Left cardiac atrium (tissue), 4 donors: ENCODE measurements at places on chromosomes 7 and 10.

DNA sequence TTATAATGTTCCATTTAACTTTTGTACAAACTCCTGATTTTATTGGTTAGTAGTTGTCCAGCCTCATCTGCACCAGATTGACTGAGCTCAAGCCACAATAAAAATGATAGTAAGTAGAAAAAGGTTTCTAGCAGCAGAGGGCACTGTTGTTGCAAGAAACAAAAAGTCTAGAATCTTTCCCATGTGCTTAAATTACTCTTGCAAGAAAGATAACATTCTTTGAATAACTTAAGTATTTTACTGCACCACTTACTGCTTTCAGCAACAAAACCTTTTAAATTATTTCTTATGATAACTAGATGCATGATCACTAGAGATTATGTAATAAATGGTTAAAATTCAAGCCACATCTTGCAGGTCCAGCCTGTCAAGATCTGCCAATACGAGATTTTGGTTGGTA lies 27.0 kb downstream of the LMOD2 start:
- no peak for DNase-seq

- DNase-seq, result no peak
Observed at GRCh38 chr7:150778014-150778737, 22.0 kb downstream of the TMEM176B start.

- DNase-seq, result no peak
Observed at GRCh38 chr7:141875453-141875852, 34.2 kb upstream of the PRSS37 start.

DNA sequence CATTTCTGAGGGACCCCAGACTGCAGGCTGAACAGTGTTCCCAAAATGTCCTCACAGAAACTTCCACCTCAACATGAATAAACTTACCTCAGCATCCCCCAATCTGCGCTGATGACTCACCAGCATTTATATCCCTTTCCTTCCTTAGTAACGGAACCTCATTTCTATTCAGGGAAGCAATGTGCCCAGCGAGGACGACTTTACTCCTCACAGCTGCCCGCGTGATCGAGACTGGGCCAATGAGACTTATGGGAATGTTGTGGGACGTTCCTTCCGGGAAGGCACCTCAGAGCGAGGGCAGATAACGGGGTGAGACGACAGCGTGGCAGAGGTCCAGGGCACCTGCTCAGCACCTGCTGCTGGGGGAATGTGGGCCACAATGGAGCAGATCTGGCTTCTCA lies 73.1 kb upstream of the CAMK2B start:
- DNase-seq, result peak; percentile 78

DNA sequence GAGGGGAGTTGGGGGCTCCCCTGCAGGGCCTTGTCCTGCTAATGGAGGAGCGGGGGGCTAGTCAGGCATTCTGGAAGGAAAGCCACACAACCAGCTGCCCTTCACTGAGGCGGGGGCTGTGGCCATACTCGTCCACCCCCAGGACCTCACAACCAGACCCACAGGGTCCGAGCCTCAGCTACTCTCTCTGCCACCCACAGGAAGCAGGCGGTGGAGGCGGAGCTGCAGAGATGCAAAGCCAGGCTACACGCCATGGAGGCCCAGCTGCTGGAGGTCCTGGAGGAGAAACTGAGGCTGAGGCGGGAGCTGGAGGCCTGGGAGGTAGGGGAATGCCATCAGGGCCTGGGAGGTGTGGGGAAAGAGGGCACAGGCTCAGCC lies 3.1 kb downstream of the ABHD11 start:
- no peak for DNase-seq

- DNase-seq, result no peak
Observed at GRCh38 chr10:122495406-122496340, 34.3 kb downstream of the HTRA1 start.

DNA sequence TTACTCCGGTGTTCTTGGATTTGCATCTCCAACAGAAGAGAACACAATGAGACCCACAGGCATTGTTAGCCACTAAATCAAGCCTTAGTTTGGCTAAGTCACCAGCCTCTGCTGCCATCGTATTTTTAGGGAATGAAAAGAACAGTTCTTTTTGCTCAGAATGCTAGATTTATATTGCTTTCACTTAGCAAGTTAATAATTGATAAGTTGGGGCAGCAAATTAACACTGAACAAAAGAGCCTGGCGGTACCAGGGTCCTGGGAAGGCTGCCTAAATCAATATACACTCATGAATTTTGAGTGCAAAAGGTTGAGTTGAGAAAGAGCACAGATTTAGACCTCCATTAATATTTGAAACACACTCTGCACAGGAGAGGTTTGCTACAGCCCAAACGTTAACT lies 767.7 kb downstream of the TYW1 start:
- no peak for DNase-seq

GRCh38 chr10:69636626-69637605 lies 6.9 kb downstream of the FAM241B start:
- no peak for DNase-seq

DNA sequence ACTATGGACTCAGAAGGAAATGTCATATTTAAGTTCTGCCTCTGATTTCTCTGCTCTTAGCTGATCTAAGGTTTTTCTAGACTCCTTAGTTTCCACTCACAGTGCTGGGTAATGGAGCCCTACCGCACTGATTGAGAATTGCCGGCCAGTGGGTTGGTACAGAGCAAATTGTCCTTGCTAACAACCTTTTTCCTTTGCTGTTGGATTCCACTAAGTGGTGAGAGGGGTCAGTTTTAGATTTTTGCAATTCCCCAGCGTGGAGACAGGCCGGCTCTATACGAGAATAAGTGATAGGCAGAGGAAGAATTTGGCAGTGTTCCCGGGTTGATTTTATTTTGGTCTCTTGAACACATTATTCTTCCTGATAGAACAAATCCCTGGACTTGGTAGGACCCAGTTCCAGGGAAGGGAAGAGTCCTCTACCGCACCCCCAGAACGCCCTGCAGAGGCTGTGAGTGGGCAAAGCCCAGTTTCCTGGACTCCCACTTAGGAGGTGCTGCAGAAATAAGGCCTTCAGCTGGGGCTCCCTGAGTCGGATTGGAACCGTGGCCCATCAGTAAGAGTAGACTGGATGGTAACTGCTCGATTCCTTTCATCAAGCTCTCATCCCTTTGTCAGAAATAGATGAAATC lies 3.0 kb upstream of the NRP1 start:
- DNase-seq, result peak; percentile 22

DNA sequence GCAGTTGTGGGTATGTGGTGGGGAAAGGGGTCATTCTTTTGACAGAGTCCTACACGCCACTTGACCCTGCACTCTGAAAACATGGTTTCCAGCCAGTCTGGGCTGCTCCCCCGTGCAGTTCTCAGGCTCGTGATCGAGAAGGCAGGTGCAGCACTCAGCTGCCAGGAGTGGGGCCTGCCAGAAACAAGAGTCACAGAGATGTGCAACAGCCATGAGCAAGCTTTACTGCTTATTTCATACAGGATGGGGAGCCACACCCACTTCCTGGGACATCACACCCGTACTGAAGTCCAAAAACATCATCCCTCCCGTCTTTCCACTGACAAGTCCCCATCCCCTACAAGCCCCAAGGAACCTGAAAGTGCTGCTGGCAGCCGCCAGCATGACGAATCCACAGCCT lies 9.3 kb downstream of the ATG9B start:
- no peak for DNase-seq

- no peak for DNase-seq
Observed at GRCh38 chr10:129680661-129681344, 213.8 kb downstream of the MGMT start.

GRCh38 chr10:5987747-5988146 lies 10.4 kb upstream of the IL15RA start:
- DNase-seq, result no peak

DNA sequence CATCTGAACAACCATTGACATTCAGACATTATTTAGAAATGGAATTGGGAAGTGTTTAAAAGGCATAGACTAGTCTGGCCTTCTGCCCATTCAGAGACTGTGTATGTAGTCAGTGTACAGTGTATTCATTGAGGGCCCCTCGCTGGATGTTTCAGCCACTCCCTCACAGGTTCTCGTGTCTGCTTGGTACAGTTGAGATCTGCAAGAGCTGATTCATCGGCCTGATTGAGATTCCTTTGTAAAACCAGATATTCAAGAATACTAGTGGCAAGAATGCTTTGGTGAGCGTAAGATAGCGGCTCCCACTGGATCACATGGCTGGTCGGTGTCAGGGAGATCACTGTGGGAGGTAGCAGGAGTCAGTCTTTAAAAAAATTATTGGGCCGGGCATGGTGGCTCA lies 119.5 kb downstream of the TCF7L2 start:
- DNase-seq, result no peak

DNA sequence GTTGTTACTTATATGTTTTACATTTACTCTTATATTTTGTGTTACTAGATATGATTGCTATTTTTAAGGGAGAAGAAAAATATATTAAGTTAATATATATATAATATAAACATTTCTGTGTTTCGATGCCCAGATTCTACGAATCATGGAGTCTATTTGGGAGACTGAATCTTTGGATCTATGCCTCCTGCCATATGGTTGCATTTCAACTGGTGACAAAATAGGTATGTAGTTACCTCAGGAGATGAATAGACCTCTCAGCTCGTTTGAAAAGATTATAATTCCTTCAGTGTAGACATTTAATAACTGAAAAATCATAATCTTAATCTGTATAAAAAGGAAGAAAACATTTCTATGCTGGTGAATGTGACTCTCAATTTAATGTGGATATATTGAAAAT lies 16.9 kb downstream of the PIK3CG start:
- no peak for DNase-seq

- DNase-seq, result no peak
Observed at GRCh38 chr10:115706488-115707076, 566.4 kb downstream of the GFRA1 start.

GRCh38 chr7:56092789-56093531 lies at the start of gene PHKG1:
PHKG1 (minus strand) TSS chr7:56092952; CDS start chr7:56088941, 4,011 bp downstream.
- DNase-seq, result peak; percentile 83

GRCh38 chr10:93991114-93991513 lies 2.6 kb upstream of the PLCE1 start:
- no peak for DNase-seq

- DNase-seq, result peak; percentile 39
Observed at GRCh38 chr7:98168181-98168903, 42.9 kb upstream of the BHLHA15 start.

- DNase-seq, result no peak
Observed at GRCh38 chr10:167383-167782, 32.1 kb downstream of the ZMYND11 start.

DNA sequence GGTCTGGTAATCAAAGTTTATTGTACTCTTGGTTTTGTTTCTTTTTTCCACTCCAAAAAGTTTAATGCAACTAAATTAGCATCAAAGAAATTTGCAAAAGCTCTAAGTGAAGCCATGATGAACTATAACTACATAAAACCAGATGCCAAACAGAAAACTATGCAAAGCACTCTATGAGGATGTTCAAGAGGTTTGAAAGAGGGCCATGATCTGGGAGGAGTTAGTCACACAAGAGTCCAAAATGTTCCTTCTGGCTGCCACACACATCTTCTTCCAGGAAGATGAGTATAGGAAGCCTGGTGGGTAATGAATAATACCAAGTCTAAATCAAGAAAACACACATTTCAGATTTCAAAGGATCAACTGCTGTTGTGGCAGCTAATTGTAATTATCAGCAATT lies 28.4 kb downstream of the GLI3 start:
- DNase-seq, result no peak

DNA sequence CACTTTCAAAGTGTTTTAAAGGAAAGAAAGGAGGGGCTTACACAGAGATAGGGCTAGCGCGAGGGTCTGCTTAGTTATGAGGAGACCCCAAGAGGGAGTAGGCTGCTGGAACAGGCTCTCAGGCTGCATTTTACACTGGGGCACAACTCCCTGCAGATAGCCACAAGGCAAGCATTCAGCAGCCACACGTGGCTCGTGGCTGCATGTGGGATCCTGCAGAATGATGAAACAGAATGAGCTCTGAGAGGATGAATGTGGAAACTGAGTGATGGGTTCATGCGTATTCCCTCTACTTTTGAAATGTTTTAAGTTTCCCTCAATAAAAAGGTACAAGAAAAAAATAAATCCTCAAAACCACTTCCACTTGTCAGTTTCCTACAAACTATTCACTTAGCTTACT lies 37.0 kb downstream of the PIP4K2A start:
- no peak for DNase-seq

- DNase-seq, result no peak
Observed at GRCh38 chr10:91345716-91346115, 64.4 kb upstream of the HECTD2 start.

GRCh38 chr10:13402021-13402420 lies 53.9 kb upstream of the SEPHS1 start:
- DNase-seq, result no peak

DNA sequence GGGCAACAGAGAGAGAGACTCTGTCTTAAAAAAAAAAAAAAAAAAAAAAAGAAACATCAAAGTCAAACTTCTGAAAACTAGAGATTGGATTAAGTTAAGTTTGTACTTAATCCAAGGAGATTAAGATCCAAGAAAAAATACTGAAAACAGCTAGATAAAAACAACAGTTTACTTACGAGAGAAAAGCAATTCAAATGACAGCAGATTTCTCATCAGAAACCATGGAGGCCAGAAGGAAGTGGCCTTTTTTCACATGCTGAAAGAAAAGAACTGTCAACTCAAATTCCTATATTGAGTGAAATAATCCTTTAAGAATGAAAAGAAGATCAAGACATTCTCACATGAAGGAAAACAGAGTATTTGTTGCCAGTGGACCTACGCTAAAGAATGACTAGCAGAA lies 5.4 kb upstream of the CCDC71L start:
- no peak for DNase-seq

DNA sequence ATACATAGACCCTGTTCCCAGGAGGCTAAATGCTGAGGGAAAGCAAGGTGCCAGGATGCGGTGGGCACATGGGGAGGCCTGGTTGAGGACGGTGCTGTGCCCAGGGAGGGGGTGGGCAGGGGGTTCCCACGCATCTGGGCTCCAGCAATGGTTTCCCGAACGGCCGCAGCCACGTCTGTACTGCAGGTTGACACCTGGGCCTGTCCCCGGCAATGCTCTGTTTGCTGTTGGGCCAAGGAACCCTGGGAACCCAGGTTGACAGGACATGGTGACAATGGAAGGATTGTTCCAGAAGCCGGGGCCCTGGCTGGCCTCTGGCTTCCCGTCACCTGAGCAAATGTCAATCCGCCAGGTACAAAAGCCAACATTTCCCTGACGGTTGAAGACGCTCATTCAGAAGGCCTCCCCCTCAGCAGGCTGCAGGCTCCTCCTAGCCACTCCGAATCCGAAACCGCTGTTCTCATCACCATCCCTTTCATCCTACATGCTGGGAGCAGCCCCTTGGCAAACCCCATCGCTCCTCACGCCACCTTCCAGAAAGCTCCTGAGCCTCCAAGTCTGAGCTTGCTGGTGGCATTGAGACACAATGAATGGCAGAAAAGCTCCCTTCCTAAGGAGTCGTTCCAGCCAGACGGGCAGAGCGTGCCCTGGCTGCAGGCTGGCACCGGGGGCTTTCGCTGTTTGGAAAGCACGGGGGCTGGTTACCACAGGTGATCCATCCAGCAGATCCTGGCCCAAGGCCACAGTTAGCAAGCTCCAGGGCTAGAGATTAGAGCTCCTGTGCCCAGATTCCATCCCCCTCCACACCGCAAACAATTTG lies 31.2 kb downstream of the SPOCK2 start:
- no peak for DNase-seq

GRCh38 chr7:149822353-149822943 lies 15.7 kb upstream of the ZNF862 start:
- peak; percentile 14 for DNase-seq
